Memory B cell (primary cell): ENCODE measurements at places on chromosomes 16 and 17.
A peak's percentile ranks its signal among the peaks of the same experiment; 100 is the strongest.

GRCh38 chr17:57337390-57337789 is 81.1 kb downstream of the MSI2 start:
- H3K27ac ChIP-seq, result no peak overlapping the region
- peaks cover 20% of the 10 kb centered on the region for H3K36me3 ChIP-seq
- no peak for DNase-seq

DNA sequence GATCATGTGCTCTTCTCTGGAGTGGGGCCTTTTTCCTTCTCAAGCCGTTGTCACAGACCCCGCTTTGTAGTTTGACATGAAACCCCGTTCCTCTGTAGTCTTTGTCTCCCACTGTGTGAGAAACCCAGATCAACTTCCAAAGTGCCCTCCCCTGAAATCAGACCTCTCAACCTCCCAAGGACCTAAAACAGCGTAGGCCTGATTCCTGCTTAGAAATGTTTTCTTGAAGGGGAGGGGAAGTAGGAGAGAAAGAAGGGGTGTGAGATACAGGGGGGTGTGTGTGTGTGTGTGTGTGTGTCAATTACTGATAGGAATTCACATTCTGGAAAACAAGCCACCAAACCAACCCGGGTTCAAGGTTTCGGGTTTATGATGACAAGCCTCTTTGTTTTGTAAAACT is 1.4 kb downstream of the UBE2O start:
- H3K4me1 ChIP-seq, result peaks cover 26% of the 10 kb centered on the region
- H3K4me3 ChIP-seq, result peak overlapping the region; percentile 87
- peaks cover 2% of the 10 kb centered on the region for H3K36me3 ChIP-seq

GRCh38 chr16:57711993-57712392 is 17.4 kb downstream of the DRC7 start:
- no peak for DNase-seq
- no peak overlapping the region for H3K4me3 ChIP-seq
- H3K36me3 ChIP-seq, result no peaks in the 10 kb centered on the region
- no peak overlapping the region for H3K27ac ChIP-seq
- H3K4me1 ChIP-seq, result no peaks in the 10 kb centered on the region

DNA sequence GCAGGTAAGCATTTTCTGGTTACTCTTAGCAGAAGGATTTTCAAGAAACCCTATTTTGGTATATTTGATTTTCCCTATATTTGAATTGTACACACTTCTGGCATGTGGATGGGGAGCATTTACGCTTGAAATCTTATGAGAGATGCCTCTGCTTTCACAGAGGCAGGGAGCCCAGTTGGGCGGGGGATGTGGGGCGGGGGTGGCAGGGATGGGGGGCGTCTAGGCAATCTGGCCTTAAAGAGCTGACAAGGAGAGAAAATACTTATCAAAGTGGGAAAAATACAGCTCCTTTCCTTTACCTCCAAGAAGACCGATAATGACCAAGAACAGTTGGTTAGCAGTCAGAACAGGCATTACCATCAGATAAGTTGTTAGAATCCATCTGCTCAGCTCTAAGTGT is 79.1 kb upstream of the NUDT7 start:
- no peaks in the 10 kb centered on the region for H3K27me3 ChIP-seq
- H3K36me3 ChIP-seq, result no peaks in the 10 kb centered on the region
- no peak overlapping the region for H3K4me3 ChIP-seq
- no peak overlapping the region for H3K27ac ChIP-seq
- DNase-seq, result no peak
